ENCODE measurements at places on chromosomes 1 and 21. TPM values are rescaled to one million over a fixed set of nuclear protein-coding genes. Genes with fewer than 3 reads are reported as not detected.

- DNase-seq, result no peak
Measured at GRCh38 chr1:90459570-90459969, 257.5 kb downstream of the BARHL2 start.

DNA sequence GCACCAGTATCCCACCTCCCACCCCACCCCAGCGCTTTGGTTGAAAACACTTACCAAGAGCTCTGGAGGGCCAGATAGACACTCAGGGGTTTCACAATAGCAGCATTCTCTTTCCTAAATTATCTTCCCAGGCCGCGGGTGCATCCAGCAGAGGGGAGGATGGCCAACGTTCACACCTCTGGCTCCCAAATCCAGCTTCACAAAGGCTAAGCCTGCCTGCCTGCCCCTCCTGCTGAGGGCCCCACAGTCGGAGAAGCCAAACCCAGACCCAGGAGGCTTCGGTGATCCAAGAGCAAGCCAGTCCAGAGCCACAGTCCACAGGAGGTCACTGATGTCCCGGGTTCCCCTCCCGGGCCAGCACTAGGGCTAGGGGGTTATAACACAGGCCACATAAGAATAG is 231.9 kb downstream of the TRABD2B start:
- DNase-seq, result no peak

GRCh38 chr1:54615531-54616279 is 7.6 kb downstream of the FAM151A start:
- DNase-seq, result no peak

ZMPSTE24 gene
- 64.1 TPM for total RNA-seq

DNA sequence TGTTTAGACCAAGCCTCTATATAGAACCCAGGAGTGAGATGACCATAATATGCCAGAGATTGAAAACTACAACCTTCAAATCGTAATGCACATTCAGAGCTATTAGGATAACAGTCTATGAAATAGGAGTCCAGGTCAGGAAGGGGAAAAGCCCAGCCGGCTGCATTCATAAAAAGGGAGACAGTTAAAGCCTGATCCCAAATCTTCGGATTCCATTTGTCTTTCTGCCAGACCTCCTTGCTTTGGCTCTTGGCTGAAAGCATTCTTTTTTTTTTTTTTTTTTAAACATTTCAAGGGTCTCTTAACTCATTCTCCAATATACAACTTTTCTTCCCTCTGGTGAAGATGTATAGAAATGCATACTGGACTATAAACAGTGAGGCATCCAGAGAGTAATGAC is 81.1 kb downstream of the NTPCR start:
- no peak for DNase-seq

ZNF593OS gene
- not detected for total RNA-seq

TLCD4 gene
- total RNA-seq, result under 0.01 TPM

ADAMTSL4 gene
- 0.22 TPM for total RNA-seq

DNA sequence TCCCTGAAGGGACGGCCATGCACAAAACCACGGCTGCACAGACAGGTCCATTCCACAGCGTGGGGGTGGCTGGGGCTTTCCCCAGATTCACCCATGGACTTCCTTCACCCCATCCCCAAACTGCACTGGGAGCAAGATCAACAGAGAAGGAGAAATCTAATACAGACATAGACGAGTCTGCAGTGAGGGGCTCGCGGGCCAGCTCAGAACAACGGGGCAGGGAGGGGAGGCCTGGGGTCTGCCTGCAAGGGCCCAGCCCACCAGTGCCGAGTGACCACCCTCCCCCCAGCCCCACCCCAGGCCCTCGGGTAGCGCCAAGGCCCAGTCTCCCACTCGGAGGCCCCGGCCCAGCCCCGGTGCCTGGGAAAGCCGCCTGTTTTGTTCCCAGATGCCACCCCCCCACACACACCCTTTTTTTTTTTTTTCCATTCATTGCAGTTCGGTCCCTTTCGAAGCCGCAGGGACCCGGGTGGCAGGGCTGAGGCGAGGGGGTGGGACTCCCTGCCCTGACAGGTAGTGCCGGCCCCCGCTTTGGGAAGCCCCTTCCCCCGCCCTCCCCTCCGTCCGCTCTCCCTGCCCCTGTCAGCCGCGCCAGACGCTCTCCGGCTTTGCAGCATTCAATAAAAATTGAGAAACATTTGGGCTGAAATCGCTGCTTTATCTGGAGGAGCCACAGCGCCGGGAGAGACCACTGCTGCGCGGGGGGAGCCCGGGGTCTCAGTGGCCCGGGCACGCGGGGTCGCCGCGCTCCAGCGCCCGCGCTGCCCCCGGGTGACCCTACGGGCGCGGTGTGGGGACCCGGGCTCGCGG is 543 bp upstream of the EPHB2 start:
- peak; percentile 74 for DNase-seq

SERTAD4 gene
- 0.22 TPM for total RNA-seq

Data from lung microvascular endothelial cell (primary cell).